Mammary epithelial cell (primary cell): ENCODE measurements at places on chromosomes 4 and X. TPM values are rescaled to one million over a fixed set of nuclear protein-coding genes. Genes with fewer than 3 reads are reported as not detected.

Gene ZCCHC18
- total RNA-seq: 0.51 and 1.3 TPM in 2 replicates

Gene MAGEA6
- total RNA-seq: not detected in 2 replicates

Gene MTNR1A
- total RNA-seq: 0.67 TPM

Gene SLC6A14
- 0.83 TPM for total RNA-seq

Gene ING2
- total RNA-seq: 8.1 and 16.6 TPM in 2 replicates

Gene CT45A1
- not detected for total RNA-seq

Gene ADGRG4
- total RNA-seq: under 0.01 TPM

Gene LDB2
- total RNA-seq: not detected in 2 replicates

Gene CNGA1
- total RNA-seq: 0.17 TPM

Gene PNMA3
- 0.17 TPM for total RNA-seq

Gene PROM1
- total RNA-seq: 4.0 TPM

Gene CLCN4
- 7.0 TPM for total RNA-seq

Gene VCX
- total RNA-seq: not detected

Gene SULT1B1
- total RNA-seq: under 0.01 TPM

Gene LPAR4
- not detected in 2 replicates for total RNA-seq

Gene FAM120C
- total RNA-seq: 3.5 TPM

Gene MED12
- total RNA-seq: 26.7 and 35.3 TPM in 2 replicates

Gene GAGE12E
- not detected in 2 replicates for total RNA-seq

Gene TMEM150C
- 0.16 and 0.59 TPM in 2 replicates for total RNA-seq

Gene KCTD8
- total RNA-seq: not detected in 2 replicates

Gene MSN
- total RNA-seq: 261 TPM

Gene DMRTC1B
- total RNA-seq: not detected

Gene SLC10A4
- 0.21 TPM in 1 of 2 replicates, not detected in the other for total RNA-seq

Gene MAGEB2
- not detected for total RNA-seq

Gene CENPVL1
- total RNA-seq: not detected in 2 replicates

Gene NXF2
- total RNA-seq: not detected in 2 replicates

Gene SRPK3
- total RNA-seq: 0.09 TPM in 1 of 2 replicates, not detected in the other

Gene WAS
- total RNA-seq: 0.16 and 1.1 TPM in 2 replicates

Gene XAGE2
- total RNA-seq: not detected in 2 replicates

Gene GASK1B
- total RNA-seq: 13.5 and 15.6 TPM in 2 replicates

Gene ADH5
- 237 TPM for total RNA-seq

Gene NLGN3
- total RNA-seq: 0.21 and 0.27 TPM in 2 replicates

Gene IGSF1
- not detected in 2 replicates for total RNA-seq

Gene FAM149A
- 0.94 and 1.6 TPM in 2 replicates for total RNA-seq

Gene SMR3B
- not detected for total RNA-seq

Gene RHOH
- total RNA-seq: not detected

Gene FUNDC1
- total RNA-seq: 16.4 and 19.7 TPM in 2 replicates

Gene SPANXN3
- total RNA-seq: not detected in 2 replicates

Gene MAGEA9B
- not detected for total RNA-seq

Gene HPGD
- 0.24 TPM in 1 of 2 replicates, not detected in the other for total RNA-seq

Gene USP17L18
- total RNA-seq: not detected in 2 replicates
